Putamen (tissue), 1 donor: ENCODE measurements at places on chromosomes 3 and 15.

GRCh38 chr3:169186596-169186995, 476.9 kb downstream of the MECOM start:
- DNase-seq: no peak

DNA sequence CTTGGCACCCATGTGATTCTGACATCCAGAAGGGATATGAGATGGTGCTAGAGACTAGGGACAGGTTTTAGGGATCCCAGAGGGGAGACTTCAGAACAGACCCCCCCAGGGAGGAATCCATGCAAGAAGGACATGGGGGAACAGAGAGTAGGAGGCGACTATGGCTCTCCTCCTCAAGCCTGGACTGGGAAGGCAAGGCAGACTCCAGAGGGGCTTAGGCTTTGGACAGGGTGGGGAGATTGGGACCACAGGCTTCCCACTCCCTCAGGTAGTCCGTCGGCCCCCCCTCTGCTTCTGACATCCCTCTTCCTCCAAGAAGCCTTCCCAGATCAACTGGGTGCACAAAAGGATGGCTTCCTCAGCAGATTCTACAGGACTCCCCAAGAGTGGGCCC, 3.0 kb upstream of the VIPR1 start:
- no peak for DNase-seq

DNA sequence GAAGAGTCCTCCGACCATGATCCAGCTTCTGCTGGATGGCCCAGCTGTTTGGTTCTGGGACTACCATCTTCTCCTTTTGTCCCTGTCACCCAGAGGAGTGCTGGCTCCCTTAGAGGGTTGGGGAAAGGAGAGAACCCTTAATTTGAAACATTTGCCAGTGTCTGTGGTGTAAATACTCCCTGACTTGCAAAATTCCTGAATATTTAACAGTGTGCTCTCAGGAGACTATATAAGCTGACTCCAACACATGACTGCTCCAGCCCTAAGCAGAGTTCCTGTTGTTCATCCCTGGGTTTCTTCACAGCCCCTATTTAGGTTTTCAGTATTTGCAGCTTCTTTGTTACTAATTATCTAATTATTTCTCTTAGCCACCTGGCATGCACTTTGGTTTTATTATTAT, 133.1 kb downstream of the CPNE4 start:
- DNase-seq: no peak

- DNase-seq: no peak
Observed at GRCh38 chr3:161770484-161771386, 274.1 kb downstream of the OTOL1 start.

DNA sequence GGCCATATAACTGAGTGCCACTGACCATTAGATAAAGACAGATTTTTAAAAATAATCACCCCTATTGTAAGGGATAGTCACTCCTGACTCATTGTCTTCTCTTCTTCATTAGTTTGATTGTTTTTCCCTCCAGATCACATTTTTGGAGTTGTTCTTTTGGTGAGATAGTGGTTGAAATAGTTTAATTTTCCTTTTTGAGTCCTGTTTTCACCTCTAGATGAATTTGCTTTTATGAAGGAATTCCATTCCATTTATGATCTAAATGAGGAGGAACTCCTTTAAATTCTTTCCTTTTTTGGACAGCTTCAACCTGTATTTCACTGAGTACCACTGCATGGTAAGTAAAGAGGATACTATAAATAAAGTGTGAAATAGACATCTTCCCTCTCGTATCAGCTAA, 112.4 kb downstream of the GREM1 start:
- no peak for DNase-seq

GRCh38 chr3:173599673-173600072, 202.1 kb downstream of the NLGN1 start:
- no peak for DNase-seq

DNA sequence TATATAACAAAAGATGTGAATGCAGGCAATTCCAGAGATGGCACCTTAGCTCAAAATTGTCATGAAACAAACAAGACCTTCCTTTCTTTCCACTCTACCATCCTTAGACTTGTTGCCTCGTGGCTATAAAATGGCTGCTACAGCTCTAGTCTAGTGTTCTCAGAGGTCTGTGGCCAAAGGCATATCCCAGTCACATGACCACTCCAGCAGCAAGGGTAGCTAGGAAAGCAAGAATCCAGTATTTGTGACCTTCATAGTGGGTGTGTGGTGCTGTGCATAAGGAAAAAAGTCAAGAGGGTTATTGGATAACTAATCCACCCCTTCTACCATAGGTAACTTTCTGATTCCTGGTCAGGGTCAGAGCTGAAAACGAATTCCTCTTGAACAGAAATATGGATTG, 27.1 kb upstream of the LIPC start:
- no peak for DNase-seq

- peak; percentile 64 for DNase-seq
Observed at GRCh38 chr3:3631114-3631513, 168.1 kb upstream of the LRRN1 start.
